Cerebellar cortex (tissue), 1 donor: ENCODE measurements at places on chromosomes 11 and 22.

DNA sequence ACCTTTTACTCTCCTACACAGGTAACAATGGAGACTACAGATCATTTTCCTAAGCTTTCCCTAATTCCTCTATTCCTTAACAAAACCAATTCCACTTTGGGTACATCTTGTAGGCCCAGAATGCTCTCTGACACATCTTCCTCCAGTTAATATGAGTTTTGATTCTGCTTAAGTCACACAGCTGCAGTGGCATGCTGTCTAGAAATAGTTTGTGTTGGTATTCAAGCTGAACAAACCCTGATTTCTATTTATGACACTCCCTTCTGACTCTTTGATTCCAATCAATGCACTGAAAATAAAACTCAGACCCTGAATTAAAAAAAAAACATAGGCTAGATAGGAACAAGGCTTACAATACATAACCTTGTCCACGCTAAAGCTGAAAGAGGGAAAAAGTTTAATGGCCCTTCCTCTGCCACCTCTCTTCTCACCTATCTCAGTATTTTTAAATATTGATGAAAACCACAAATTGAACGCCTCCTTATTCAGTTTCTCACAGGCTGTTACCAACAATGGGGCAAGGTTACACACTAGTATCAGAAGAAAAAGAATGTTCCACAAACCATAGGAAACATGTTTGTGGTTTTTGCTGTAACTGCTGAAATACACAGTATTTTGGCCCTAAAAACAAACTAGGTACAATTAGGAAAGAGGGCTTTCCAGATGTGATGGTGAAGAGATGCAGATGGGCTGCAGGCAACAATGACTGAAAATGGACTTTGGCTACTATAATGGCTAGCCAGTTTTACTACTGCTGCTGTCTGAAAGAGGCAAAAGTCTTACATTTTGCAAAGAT, 35.7 kb upstream of the GAB2 start:
- DNase-seq = no peak

DNA sequence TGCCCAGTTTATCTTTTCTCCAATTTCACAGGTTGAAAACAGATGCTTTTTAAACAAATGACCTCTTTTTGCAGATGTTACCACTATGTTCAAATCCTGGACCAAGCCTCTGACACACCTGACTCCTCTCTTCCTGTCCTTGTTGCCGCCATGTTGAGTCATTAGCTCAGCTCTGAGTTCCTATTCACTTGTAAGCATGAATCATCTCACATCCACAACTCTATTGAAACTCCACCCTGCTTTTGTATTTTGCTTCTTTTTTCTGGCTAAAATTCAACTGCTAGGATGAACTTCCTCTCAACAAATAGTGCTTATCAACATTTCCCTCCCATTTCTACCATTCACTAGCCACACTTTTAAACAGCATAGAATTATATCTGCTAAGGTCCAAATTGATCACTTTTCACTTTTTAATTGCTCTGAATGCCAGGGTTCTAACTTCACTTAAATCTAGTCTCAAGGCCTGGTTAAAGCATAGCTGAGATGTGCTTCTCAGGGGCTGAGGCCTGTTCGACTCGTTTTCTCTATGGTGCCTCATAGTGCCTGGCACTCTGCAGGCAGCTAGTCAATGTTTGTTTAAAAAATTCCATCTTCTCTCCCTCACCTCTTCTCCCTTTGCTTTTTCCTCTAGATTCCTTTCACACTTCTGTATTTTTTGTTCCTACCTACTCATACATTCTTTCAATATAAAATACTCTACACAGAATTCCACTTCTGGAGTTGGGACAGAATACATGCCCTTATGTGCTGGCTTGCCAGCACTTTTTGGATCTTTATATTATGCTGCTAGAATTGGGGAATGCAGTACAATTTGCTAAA, 3.9 kb downstream of the JOSD1 start:
- no peak for DNase-seq

- DNase-seq = no peak
These were observed 150.0 kb upstream of the NECTIN1 start for GRCh38 chr11:119878990-119879389.

DNA sequence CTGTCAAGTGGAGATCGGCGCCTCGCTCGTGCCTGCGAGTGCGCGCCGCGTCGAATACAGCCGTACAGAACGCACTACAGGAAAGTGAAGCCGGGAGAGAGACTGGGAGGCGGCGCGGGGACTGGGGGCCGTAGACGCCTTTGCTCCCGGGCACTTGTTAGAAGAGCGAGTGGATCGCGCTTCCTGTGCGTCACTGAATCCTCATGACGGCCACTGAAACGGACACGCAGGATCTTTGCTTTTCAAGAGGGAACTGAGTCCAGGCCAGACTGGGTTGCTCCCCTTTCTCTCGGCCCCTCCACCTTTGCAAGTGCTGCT, 314 bp downstream of the RIC8A start:
- no peak for DNase-seq

DNA sequence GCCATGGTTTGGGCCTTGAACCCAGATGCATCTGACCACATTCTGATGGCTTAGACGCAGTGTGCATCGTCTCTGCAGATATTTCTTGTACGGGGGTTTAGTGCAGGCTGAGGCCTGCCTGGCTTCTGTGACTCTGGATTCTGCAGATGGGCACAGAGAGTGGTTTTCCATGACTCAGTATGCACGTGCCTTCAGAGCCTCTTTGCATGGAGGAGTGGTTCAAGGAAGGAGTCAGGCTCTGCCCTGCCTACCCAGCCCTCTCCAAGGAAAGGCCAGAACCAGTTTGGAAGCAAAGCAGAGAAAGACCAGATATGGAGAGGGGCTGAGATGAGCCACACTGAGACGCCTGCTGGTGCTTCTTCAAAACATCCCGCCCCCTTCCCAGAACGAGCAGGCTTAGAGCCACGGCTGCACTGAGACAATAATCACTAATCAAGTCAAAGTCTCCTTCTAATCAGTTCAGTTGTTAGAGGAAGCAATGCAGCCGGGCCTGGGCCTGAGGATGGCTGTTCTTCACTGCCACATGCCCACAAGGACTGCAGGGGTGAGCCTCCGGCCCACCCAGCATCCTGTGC, 308.9 kb downstream of the NXPE2 start:
- no peak for DNase-seq

- DNase-seq = no peak
These were observed 908.5 kb downstream of the BRD1 start for GRCh38 chr22:48919187-48919590.
